ENCODE measurements at places on chromosomes 3 and 15. TPM values are rescaled to one million over a fixed set of nuclear protein-coding genes. Genes with fewer than 3 reads are reported as not detected.

DISP2 gene
- total RNA-seq: 0.76 TPM

ZPLD1 gene
- not detected for total RNA-seq

GP5 gene
- total RNA-seq: 0.11 TPM

GOLGA6L22 gene
- not detected for total RNA-seq

RUVBL1 gene
- total RNA-seq: 37.8 TPM

MCF2L2 gene
- total RNA-seq: 3.1 TPM

FEZF2 gene
- total RNA-seq: not detected
